ENCODE measurements at places on chromosomes 3 and 15.

DNA sequence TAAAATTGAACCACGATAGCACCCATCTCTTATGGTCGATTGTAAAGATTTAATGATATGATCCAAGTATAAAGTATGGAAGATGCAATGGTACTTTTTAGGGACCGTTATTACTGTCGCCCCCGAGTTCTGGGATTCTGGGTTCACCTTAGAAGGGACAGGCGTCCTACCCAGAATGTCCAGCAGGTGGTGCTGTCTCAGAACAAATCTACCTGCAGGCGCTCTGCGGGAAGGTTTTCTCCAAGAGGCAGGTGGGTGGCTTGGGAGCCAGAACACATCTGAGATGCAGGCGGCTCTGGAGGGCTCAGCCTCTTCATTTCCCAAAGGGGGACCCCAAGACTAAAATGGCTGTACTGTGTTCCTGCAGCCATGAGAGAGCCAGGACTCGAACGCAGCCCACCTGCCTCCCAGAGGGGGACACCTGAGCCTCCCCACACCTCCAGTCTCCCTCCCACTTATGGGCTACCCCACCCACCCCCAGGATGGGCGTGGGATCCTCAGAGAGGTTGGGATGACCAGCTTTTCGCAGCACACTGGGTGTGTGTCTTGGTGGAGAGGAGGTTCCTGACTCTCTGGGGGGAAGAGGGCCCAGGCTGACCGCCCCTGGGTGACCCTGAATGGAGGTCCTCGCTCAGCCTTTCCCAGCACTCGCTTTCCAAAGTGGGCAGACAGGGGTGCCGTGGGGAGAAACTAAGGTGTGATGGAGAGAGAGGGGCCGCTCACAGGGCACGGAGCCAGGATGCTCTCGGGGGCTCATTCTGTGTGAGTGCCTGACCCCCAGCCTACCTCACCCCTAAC, 28.1 kb upstream of the CORO2B start:
- DNase-seq, result peak; percentile 68

DNA sequence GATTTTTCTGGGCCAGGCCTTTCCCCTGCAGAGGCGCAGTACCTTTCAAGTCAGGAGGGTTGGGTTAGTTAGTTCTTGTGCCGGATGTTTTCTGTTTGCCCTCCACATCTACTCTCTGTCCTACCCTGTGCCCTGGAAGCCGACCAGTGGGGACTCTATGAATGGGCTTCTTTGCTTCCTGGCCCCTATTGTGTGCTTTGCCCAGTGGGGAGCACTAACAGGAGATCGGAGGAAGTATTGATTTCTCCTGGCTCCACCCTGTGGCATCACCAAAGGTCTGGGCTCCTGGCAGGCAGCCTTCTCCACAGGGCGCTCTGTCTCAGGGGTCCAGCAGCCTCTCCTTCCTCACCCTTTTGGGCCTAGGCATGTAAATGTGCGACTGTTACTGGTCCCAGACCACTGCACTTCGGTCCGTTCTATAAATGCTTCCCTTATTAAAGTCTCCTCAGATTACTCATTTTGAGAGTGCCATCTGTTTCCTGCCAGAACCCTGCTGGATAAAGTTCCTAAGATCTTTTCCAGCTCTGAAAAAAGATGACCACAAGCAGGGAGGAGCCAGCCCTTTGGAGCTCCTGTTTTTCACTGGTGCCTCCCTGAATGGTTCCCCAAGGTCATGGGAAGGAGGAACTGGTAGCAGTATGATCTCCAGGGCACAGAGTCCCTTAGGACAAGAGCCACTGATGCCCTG, 44.5 kb downstream of the CTDSPL start:
- peak; percentile 13 for DNase-seq

DNA sequence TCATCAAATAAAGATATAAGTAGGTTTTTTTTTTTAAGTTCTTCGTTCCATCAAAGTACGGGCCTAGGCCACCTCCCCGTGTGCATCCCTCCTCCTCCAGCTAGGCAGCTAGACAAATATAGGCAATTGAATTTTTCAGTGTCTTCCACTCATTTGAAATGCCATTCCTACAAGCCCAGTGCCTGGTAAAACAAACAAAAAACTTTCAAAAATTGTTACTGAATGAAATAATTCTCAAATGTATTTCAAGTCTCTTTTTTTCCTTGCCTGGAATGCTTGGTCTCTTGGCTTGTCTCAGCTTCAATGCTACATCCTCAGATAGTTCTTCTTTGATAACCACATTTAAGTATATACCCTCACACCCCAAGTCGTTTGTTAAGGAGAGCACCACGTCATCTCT, 3.8 kb downstream of the EIF2AK4 start:
- DNase-seq, result no peak

DNA sequence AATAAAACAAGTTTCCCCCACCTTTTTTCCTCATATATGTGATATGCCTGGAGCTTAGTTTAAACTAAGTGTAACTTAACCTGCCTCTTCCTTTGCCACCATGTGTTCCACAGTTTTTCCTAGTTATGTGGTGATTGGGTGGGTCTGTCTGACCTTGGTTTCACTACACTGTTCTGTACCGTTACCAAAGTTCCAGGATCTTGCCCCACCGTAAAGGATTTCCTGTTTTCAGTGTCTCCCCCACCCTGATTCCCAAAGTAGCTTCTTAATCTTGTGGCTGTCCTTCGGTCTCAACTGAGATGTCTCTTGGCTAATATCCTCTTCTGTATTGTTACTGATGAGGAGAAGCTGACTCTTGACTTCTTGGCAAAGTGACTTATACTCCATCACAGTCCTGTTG, 6.4 kb upstream of the MGA start:
- DNase-seq, result no peak

- DNase-seq, result no peak
Observed at GRCh38 chr15:74840851-74841775, 1.8 kb downstream of the ULK3 start.

GRCh38 chr15:68056097-68056865, 2.2 kb downstream of the PIAS1 start:
- DNase-seq, result no peak

- DNase-seq, result no peak
Observed at GRCh38 chr15:78223396-78224022, 10.9 kb downstream of the ACSBG1 start.

- no peak for DNase-seq
Observed at GRCh38 chr3:134211797-134212196, 38.9 kb downstream of the RYK start.

- no peak for DNase-seq
Observed at GRCh38 chr3:44420676-44421075, 56.8 kb downstream of the ZNF445 start.

DNA sequence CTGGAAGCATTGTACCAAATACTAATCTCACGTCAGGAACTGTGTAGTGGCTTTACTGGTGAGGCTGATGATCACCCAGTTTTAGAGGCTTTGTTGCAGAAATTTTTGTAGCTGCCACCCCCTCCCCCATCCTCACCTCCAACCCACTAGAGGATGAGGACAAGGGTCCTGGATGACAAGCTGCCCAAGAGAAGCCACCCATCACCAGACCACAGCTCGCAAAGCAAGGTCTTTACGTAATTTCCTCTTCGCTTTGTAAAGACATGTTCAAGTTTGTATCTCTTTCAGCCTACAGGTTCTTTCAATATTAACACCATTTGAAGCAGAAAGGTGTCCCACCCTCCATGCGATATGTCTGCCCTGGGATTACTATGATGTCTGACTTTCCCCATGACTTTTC, 74.2 kb downstream of the LDHAL6B start:
- DNase-seq, result no peak

GRCh38 chr3:197896421-197896820, 53.6 kb upstream of the RPL35A start:
- DNase-seq, result no peak

GRCh38 chr15:39922462-39923092, 2.5 kb upstream of the GPR176 start:
- no peak for DNase-seq

DNA sequence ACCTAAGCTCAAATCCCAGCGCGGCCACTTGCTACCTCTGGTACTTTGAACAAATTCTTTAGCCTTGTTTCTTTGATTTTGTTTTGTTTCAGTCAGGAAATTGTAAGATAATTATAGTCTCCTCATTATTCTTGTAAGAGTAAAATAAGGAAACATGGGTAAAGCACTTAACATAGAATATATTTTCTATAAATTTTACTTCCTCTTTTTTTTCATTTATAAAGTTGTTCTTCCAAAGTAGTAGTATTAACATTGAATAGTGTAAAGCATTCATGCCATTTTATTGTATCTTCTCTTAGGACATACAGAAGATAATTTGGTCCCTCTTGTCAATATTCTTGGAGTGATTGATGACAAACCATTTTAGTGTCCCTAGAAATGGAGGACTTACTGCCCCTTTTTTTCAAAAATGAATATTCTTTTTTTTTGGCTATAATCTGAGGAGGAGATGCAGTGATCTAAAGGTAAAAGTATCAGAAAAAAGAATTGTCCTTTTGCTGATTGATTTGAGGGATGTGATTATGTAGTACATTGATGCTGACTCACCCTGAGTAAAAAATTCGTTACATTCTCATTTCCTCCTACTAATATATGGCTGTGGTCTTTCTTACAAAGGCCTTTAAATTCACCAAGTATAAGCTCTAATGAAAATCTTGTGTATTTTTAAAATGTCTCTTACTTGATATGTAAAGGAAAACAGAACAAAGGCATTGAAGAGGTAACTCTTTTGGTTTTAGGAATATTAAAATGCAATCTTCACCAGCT, 51.0 kb downstream of the ALCAM start:
- no peak for DNase-seq

DNA sequence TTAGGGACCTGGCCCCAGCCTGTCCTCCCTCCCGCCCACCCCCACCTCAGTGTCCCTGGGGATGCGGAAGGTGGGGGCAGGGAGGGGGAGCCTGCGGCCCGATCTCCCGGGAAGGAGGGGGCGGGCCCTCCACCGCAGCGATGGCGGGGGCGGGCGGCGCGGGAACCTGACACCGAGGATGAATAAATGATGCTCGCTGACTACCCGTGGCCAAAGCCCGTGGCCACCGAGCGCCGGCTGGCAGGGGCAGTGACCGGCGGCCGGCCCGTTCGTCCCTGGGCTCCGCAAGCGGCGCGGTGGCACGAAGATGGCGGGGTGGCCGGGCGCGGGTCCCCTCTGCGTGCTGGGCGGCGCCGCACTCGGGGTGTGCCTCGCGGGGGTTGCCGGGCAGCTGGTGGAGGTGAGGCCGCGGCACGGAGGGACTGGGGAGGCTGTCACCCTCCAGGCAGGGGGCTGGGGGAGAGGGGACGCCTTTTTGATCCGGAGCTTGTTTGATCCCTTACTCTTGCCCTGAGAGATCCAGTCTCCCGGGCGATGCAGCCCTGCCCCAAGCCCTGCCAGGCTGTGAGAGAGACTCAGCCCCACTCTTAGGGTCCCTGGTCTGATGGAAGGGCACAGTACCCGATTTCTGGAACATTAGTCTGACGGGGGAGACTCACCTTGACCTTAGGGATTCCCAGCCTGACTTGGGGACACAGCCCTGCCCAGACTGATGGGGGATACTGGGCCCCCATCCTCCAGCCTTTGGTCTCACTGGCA, at the start of gene TMIE:
Gene TMIE, plus strand, starts transcription at position 212 of the 759 bp plus-strand sequence. Its CDS starts 96 bp downstream, at position 308.
- no peak for DNase-seq

GRCh38 chr3:4721511-4721911, 228.4 kb downstream of the ITPR1 start:
- DNase-seq, result no peak

GRCh38 chr3:127753338-127753737, 69.0 kb downstream of the MGLL start:
- no peak for DNase-seq

GRCh38 chr3:140180603-140181002, 245.6 kb downstream of the CLSTN2 start:
- DNase-seq, result no peak

DNA sequence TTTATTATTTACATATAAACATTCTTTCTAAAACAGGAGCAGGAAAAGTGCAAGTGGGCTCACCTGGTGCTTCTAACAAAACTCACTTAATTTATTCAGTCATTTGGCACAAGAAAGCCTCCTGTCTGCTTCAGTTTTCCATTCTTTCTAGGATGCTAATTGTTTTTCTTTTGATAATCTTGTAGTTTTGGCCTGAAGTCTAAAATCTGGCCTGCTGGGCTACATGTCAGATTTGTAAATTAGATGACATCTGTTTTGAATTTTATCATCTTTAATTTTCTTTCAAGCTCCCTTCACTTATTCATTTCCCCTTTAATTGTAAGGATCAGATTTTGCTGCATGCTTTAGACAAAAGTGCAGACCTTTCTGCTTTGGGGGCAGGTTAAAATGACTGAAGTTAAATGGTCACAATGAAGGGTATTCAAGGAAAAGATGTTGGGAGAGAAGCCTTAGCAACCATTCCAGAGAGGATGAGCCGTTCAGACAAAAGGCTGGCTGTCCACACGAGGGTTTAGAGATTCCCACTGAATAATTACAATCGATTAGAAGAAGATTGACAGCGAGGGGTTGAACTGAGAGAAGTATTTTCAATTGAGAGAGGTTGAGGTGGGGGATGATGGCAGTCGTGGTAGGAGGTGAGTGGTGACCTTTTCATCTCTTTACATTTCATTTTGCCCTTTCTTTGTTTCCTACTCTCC, 59.9 kb upstream of the PTX3 start:
- DNase-seq, result no peak

GRCh38 chr3:16211176-16211904, 36.9 kb downstream of the GALNT15 start:
- no peak for DNase-seq

GRCh38 chr3:195394024-195394423, 48.8 kb downstream of the ACAP2 start:
- DNase-seq, result no peak

DNA sequence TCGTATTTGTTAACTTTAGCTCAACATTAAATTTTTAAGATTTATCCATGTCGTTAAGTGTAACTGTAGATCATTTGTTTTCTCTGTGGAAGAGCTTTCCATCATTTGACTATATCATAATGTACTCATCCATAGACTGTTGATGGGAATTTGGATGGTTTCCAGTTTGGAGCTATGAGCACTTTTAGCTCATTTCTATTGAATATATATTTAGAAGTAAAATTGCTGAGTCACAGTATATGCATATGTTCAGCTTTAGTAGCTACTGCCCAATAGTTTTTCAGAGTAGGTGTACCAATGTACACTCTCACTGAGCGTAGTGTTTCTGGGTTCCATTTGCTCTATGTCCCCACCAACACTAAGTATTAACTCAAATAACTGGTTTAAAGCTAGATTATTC, 263.0 kb downstream of the ULK4 start:
- DNase-seq, result no peak

DNA sequence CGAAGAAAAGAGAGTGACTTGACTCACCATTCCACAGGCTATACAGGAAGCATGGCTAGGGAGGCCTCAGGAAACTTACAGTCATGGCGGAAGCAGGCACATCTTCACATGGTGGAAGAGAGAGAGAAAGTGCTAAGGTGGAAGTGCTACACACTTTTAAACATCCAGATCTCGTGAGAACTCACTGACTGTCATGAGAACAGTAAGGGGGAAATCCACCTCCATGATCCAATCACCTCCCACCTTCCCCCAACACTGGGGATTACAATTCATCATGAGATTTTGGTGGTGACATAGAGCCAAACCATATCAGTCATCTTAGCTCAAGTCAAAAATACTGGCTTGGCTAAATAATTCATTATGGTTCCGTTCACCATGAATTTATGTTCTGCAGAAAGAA, 45.3 kb upstream of the NEDD4 start:
- no peak for DNase-seq

- DNase-seq, result no peak
Observed at GRCh38 chr3:59133311-59133710, 83.5 kb upstream of the CFAP20DC start.
